NCI-H2029 (cell line): ENCODE measurements at places on chromosomes 2 and 18.

- DNase-seq = no peak
Measured at GRCh38 chr2:23435250-23436035, 50.5 kb downstream of the KLHL29 start.

GRCh38 chr18:63823516-63824219, 48.5 kb downstream of the SERPINB7 start:
- no peak for DNase-seq

GRCh38 chr2:111249806-111250205, 129.1 kb downstream of the BCL2L11 start:
- DNase-seq = no peak

DNA sequence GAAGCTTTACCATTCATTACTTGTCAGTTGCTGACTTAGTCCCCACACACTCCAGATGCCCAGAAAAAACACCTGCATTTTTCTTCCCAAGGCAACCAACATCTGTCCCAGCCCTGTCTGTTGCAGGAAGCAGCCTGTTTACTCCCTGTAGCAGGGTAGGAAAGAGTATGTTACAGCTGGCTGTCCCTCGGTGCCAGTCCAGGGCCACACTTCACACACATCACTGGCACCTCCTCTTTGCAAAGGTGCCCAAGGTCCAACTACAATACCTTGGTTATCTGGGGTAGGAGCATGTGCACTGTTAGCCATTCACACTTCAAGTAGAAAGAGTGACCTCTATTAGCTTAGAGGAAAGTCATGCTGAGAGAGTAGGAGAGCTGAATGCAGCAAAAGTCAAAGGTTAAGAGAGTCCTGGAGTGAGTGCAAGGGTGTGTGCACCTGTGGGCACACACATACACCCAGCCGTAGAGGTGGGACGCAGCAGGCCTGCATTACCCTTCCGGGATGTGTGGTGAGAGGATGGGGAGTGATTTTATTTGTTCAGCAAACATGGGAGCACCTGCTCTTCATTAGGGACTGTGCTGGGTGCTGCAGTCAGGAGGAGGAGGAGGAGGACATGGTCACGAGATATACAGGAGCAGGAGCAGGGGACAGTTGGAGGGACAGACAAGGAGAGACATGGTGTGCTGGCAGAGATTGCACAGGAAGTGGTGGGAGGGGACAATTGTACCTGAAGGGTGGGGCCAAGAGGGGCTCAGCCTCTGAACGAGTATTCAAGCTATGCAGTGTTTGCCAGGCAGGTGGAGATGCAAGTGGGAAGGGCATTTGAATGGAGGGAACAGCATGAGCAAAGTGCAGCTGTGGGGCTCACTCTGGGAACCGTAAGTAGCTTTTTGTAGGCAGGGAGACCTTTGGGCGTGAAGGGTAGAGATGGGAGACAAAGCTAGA, 69.8 kb downstream of the TSN start:
- peak; percentile 89 for DNase-seq

DNA sequence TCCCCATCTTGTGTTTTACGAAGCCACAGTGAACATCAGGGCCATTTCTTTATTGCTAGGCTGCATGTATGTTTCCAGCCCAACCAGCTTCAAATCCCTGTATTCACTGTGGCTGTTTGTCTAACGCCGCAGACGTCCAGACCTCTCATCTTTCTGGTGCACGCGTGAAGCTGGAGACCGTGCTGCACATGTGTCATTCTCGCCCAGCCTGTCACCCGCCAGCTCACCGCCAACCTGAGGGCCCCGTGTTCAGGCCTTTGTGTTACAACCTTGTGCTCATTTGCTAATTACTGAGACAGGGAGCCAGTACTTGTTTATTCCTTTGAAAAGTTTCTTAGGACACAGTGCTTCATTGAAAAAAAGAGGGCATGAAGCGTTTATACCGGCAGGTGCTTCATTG, 21.4 kb downstream of the SALL3 start:
- DNase-seq = no peak

DNA sequence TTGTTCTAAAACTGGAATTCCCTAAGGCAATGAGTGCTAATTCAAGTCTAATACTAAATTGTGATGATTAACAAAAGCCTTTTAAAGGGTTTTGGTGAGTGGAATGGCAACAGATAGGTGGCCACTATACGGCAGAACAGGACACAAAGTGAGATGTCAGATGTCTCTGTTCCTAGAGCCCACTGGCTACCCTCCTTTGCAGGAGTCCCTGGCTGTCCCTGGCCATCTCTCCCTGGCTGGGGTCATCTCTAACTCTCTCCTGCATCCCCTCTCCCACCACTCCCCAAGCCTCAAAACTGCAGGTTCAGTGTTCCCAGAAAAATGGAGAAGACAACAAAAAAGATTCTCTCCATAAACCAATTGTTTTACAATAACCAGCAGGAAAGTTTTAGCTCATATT, 79.2 kb downstream of the MDH1 start:
- DNase-seq = no peak

DNA sequence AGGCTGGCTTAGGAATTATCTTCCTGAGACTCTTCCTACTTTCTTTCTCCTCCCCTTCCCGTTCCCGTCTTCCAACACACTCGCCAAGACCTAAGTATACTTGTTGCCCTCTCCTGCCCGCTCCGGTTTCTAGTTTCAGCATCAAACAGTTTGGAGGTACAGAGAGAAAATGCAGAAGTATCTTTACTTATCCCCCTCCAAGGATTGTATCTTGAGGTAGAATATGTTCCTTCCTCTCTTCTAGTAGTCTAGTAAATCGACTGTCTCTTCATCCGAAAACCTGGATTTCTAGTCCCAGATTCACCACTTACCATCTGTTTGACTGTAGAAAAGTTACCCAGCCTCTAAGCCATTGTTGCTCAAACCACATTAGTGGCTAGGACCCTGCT, 755 bp downstream of the EIF4E2 start:
- DNase-seq = no peak

- no peak for DNase-seq
Measured at GRCh38 chr18:75745147-75745546, 317.6 kb upstream of the SMIM21 start.

DNA sequence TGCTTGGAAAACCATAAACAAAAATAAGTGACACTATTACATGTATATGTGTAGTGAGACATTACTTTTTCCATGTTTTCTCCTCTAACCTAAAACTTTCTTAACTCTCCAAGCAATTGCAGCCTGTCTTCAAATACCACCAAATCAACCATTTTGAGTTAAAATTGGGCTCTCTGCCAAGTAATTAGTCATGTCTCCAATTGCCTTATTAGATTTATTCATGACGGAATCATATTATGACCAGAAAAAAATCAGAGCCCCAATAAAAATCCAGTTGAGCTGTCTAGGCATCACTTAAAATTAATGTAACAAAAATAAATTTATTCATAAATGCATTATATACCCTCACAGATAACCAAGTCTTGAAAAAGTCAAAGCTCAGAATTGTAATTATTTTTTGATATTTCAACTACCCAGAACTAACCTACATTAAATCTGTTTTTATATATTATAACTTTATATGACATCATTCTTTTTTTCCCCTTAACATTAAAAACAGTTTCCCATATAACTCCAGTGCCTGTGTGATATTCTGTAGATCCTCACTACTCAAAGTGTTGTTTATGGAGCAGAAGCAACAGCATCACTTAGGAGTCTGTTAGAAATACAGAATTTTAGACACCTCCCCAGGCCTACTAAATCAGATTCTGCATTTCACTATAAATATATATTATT, 157.0 kb downstream of the ERBB4 start:
- DNase-seq = no peak

GRCh38 chr2:54531558-54531957, 75.4 kb downstream of the SPTBN1 start:
- DNase-seq = no peak

GRCh38 chr2:233708942-233709341, 3.8 kb upstream of the UGT1A5 start:
- no peak for DNase-seq

DNA sequence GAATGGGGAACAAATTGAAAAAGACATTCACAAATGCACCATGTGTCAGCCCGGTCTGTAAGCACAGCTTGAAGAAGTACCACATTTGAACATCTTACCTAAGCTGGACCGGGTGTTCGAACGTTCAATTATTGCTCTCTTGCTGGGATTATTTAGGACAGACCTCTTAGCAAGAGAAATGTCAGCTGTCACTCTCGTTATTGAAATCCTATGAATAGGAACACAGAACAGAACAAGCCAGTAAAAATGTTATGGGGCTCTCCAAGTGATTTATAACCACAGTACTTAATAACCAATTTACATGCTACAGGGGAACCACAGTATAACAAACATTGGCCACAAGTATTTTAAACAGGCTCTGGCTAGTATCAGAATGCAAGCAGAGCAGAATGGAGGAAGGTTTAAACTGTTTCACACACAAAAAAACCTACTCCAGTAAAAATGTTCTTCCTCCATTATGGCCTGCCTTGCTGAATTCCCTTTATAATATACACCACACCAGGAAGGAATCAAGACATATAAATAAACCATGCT, 32.5 kb upstream of the ARL5A start:
- DNase-seq = no peak

- DNase-seq = no peak
Measured at GRCh38 chr2:126315828-126316227, 340.1 kb upstream of the GYPC start.

GRCh38 chr2:174338147-174338605, 3.4 kb downstream of the SP9 start:
- no peak for DNase-seq

DNA sequence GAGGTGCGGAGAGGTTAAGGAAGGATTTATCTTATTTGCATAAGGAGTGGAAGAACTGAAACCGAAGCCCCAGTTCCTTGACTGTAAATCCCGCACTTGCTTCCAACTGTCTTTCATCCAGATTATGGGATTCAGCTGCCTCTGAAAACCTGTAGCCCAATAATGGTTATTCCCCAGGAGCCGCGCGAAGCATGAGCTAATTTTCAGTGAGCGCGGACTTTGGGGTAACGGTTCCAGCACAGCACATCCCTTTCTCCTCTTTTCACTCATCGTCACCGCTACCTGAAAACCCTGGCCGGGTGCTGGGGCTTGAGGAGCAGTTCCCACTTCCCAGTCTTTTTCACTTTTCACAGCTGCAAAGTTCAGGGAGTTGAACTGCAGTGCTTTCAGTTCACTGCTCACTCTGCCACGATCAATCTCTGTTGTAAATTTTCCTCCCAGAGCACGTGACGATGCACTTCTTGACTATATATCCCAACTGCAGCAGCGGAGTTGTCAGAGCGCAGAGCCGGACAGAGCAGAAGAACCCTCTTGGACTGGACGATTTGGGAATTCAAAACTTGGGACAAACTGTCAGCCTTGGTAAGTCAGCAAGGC, at the start of gene KCNE4:
Gene KCNE4, plus strand, starts transcription at position 498 of the 597 bp plus-strand sequence. CDS start 641 bp downstream, outside the sequence.
- DNase-seq = no peak

GRCh38 chr2:25885933-25886332, 7.6 kb upstream of the ASXL2 start:
- no peak for DNase-seq

- DNase-seq = no peak
Measured at GRCh38 chr18:59228351-59228750, 8.4 kb downstream of the GRP start.

DNA sequence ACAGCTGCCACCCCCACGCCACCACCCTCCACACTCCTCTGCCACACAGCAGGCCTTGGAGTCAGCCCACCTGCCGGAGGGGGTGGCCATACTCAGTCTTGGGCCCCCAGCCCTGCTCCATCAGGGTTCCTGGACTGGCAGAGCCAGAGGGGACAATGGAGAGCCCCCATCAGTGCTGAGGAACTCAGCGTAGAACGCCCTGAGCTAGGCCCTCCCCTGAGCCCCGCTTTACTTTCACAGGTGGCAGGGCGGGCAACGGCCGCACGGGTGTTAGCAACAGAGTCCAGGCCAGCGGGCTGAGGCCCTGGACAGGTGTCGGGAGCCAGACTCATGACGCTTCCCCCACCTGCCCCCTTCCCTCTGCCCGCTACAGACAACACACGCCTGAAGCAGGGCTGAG, 47.1 kb downstream of the FOSL2 start:
- DNase-seq = no peak
